CD4-positive, alpha-beta T cell treated with Interferon alpha-2 for 1 hour (primary cell): ENCODE measurements at places on chromosomes 1 and 21.

DNA sequence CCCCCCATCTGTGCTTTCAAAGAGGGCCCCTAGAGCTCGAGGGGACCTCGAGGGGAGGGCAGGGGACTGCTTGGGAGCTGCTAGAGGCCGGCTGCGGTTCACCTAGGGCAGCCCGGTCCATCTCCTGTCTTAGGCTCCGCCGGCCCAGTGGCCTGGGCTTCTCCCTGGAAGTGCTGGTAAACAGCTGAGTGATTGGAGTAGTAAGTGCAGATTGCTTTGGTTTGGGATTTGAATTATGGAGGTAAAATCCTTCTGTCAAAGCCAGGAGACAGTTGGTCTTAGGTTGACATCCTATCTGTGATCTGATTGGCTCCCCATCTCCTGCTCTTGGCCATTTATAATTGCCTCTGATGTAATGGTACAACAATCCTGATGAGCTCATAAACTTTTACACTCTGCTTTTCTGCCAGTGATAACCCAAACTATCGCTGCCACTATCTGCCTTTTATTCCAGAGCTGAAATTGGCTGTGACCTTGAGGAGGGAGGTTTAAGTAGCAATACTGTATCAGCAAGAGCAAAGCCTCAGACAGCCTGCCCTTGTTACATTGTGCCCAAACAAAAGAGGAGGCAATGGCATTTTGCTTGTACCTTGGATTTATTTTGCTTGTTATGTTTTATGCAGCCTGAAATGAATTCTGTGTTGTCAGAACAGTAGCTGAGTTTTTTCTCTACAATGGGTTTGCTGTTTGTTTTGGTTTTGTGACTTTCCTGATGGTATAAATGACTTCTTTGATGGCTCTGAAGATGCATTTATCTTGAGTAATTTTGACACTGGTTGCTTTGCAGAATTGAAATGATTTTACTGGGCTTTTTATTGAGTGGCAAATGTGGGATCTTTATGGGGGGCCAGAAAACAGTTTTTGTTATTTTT is 2.4 kb downstream of the ARID1A start:
- peak; percentile 84 for DNase-seq

- no peak for DNase-seq
These were observed 1342.7 kb upstream of the ADGRL4 start for GRCh38 chr1:80349218-80349617.

GRCh38 chr1:8328271-8328670 is 10.4 kb downstream of the SLC45A1 start:
- DNase-seq, result no peak

GRCh38 chr1:227459326-227459841 is 104.0 kb upstream of the ZNF678 start:
- no peak for DNase-seq

DNA sequence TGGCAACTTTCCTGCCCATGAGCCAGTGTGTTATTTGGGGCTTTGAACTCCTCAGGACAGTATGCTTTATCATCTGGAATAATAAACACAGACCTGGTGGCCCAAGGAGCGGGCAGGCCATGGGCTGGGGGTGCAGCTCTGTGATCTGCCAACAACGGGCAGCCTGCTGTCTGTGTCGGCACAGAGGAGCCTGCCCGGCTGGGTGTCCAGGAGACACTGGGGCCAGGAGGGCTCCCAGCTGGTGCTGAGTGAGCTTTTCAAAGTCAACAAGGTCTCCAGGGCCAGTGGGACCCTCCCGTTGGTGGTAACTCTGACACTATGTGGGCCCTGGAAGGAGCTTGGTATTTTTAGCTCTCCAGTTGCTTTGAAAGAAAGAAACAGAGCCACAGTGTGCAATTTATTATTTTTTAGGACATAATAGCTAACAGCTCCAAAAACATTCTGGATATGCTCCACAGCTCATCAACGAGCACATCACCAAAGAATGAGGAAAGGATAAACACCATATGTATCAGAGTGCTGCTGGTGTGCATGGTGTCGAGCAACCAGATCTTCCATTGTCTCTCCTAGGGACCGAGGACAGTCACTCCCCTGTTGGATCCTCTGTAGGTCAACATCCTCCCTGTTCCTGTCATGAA is 488.7 kb upstream of the USP24 start:
- DNase-seq, result no peak

- no peak for DNase-seq
These were observed 65.2 kb downstream of the SLC37A1 start for GRCh38 chr21:42578761-42579415.

DNA sequence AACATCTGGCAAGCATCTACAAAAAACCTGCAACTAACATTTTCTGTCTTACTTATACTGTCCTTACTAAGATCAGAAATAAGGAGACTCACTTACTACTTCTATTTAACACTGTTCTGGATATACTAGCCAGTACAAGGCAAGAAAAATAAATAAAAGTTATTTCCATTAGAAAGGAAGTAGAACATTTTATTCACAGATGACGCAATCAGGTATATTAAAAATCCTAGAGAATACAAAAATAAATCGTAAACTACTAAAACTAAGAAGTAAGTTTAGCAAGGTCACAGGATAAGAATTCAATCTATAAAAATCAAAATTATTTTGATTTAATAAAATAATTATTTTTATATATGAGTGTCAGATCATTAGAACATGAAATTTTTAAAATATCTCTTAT is 264.6 kb downstream of the BARHL2 start:
- DNase-seq, result no peak

- no peak for DNase-seq
These were observed 119.2 kb downstream of the TLR5 start for GRCh38 chr1:223023863-223024262.

- DNase-seq, result no peak
These were observed 96.3 kb downstream of the BCAR3 start for GRCh38 chr1:93585059-93585966.

DNA sequence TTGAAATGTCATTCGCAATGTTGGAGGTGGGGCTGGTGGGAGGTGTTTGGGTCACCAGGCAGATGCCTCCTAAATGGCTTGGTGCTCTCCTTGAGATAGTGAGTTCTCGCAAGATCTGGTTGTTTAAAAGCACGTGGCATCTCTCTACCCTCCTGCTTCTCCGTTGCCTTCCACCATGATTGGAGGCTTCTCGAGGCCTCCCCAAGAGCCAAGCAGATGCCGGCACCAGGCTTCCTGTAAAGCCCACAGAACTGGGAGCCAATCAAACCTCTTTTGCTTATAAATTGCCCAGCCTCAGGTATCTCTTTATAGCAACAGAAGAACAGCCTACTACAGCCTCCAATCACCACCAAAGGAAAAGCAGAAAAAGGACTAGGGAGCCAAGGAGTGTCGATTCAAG is 80.5 kb downstream of the PDE9A start:
- DNase-seq, result no peak

DNA sequence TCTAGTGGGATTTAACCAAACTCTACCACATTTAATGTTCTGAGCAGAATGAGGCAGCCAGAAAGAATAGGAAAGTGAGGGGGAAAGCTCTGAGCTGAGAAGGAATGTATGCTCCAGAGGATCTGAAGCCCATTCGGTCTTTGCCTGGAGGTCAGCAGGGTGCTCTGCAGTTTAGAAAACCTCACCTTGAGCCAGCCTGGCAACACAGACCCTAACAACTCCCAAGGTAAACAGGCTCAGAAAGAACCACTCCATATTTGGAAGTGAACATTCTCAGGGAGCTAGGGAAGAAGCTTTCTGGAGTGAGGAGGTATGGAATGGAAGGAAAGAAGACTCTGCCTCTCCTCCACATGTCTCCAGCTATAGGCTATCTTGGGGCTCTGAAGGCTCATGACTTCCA is 398.8 kb downstream of the SEC16B start:
- DNase-seq, result no peak

DNA sequence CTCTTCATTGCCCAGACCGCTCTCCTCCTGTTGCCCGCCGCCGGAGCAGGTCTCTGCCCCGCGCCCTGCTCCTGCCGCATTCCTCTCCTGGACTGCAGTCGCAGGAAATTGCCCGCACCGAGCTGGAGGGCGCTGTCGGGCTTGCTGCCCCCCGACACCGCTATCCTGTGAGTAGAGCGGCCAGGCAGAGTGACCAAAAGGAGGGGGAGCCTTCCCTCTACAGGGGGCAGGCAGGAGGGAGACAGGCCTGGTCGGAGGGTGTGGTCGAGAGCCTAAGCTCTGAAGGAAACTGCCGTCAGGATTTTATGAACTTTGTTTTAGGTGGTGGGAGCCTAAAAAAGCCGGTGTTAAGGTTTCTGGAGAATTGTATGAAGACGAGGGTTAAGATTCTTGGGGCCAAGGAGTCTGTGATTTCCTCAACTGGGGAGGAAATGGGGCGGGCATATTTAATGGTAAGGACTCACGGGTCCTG is 517 bp downstream of the LRIG2 start:
- no peak for DNase-seq

- no peak for DNase-seq
These were observed 3.3 kb downstream of the CACYBP start for GRCh38 chr1:175002910-175003517.

DNA sequence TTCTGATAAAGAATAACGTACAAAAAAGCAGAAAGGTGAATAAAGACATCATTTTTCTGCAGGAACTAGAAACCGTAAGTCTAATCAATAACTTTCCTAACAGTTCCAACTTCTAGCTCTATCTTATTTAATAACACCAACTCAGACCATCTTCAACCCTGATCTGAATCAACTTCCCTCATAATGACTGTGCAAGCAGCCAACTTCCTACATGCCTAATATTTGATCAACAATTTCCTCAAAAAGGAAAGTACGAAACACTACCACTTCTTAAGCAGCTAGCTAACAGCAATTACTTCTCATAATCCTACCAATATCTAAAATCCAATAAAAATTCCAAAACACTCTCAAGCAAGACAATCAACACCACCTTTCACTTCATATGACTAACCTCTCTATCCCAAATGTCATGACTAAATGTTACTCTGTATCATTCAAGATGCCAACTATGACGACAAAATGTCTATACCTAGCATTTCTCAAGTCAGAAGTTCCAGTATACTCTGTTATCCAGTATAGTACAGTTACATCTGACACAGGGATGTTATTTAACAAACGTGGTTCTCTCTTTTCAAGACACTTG is 1.7 kb downstream of the COP1 start:
- DNase-seq, result no peak

DNA sequence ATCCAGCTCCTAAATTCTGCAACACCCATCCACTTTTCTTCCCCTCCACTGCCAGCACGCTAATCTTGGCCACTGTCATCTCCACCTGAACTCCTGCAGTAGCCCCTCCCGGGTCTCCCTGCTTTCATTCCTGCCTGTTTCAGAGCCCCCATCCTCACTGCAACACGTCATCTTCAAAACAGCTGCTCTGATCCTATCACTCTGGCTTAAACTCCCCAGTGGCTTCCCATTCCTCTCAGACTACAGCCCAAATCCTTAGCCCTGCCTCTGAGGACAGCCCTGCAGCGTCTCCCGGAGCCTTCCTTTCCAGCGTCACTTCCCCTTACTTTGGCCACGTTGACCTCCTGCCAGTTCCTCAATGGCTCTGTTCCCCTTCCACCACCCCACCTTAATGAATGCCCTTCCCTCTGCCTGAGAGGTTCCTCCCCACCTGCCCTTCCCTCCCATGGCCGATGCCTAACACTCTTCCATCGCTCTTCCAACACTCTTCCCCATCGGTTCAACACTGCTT is 22.9 kb upstream of the IFNAR2 start:
- DNase-seq, result peak; percentile 33

GRCh38 chr1:219373616-219373935 is 199.9 kb downstream of the LYPLAL1 start:
- DNase-seq, result no peak

- no peak for DNase-seq
These were observed 856 bp downstream of the AVPR1B start for GRCh38 chr1:206116191-206116872.

DNA sequence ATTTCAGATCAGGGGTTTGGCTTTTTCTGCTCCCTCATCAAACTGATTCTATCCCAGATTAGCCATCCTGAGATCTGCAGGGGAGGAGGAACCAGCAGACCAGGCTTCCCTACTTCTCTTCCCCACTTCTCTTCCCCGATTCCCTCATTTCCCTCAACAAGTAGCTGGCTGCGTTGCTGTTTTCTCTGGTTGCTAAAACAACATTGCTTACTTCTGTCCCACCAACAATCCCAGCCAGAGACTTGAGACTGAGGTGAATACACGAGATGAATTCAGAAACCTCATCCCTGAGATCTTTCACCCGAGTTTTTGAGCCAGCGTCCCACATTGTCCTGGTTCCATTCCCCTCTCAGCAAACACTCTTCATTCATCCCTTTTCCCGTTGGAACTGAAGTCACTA is 22.4 kb downstream of the DYRK3 start:
- no peak for DNase-seq

- no peak for DNase-seq
These were observed 27.4 kb upstream of the ASPM start for GRCh38 chr1:197173571-197174507.

DNA sequence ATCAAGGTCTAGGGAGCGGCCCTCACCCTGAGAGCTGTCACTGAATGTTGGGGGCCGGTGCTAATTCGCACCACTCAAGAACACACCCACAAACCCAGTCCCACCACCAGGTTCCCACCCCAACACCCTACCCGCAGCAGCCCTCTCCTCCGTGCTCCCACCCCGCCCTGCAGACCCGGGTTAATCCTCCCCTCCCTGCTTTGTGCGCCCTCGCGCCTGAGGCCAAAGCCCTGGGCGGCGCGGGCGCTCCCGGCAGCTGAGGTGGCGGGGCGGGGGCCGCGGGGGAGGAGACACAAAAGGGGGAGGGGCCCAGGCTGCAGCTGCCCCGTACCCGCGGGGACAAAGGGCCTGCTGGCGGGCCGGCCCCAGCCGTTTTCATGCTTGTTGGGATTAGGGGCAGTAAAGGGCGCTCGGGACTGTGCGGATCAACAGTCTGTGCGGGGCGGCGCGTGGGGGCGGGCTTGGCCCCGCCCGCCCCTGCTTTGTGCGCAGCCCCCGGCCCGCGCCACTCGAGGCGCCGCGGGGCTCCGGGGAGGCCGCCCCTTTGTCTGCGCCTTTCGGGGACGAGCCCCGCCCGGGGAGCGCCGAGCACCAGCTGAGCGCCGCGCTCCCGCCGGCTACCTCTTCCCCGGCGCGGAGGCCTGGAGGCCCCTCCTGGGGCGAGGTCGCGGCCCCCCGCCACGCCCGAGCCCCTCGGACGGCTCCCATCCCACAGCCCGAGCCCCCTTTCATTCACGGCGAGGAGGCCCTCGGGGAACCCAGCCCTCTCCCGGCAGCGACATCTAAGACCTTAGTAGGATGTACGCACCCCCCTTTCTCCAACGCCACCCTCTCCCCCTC is 10.9 kb downstream of the C1orf216 start:
- DNase-seq, result no peak

DNA sequence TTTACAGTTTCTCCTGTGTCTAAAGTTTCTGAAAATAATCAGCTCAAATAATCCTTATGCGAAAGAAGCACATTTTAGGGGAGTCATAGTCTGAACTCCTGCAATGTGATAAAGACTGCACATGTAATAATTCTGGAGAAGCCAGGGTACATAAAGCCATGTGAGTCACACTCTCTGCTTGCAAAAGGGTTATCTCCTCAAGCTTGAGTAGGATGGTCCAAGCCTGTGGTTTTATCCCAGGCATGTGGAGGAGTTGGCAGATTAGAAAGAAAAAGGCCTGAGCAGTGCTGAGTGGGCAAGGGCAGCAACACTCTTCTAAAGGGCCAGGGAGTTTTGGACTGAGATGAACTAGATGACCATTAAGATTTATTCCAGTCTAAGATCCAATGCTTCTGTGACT is 220.4 kb downstream of the RHOU start:
- DNase-seq, result no peak
